ENCODE measurements at places on chromosomes 7 and 10. TPM values are rescaled to one million over a fixed set of nuclear protein-coding genes. Genes with fewer than 3 reads are reported as not detected.

DNA sequence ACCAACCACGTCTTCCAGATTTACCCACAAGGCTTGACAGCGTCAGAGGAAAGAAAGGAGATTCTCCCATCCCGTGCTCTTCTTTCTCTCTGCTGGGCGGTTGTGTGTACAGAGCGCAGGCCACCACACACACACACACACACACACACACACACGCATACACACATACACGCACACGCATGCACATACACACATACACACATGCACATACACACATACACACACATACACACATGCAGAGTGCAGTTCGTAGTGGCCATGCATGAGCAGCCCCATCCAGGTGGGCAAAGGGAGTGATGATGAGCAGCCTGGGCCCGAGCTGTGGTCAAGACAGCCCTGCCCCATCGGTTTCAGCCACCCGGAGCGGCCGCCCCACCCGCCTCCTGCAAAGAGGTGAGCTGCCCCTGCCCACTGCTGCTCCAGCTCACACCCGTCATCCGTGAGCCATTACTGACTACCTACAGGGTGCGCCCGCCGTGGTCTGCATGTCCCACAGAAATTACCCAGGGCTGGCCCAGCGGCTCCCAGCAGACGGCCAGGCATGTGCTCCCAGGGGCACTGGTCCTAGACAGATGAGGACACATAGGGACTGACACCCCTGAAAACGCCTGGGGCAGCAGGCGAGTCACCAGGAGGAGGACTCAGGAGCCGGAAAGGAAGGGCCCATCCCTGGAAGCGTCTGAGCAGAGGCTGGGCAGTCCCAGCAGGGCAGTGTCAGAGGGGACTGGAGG, 69.6 kb downstream of the ASB13 start:
- no peak for DNase-seq

DNA sequence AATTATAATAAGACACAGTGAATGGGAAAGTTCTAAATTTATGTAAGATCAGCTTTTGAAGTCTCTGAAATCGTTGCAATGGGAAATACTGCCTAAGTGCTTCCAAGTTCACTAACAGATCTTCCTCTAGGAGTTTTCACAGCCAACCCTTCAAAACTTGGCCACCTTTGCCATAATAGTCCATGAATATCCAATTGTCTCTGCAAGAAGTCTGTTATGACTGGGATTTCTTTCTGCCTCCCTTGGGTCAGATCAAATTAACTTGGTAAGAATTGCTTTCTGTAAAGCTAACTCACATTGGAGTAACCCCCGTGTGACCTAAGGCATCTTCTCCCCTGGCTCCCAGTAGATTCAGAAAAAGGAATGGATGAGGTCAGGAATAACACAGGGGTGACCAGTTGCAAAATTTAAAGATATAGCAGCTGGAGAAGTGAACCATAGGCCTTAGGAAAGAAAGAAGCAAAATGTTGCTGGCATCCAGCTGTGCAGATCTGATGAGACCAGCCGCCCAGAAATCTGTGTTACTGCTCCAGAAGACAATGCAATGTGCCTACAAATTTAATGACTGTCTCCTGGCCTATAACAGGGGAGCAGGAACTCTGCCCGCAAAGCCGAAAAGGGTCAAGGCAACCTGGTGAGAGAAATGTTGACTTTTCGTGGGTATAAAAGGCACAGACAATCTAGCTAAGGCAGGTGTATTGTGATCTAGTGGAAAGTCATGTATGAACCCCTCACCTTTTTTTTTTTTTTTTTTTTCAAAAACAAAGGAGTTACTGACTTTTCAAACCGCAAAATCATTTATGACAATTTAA, 7.5 kb upstream of the OPTN start:
- DNase-seq = no peak

Gene BAMBI
- total RNA-seq = 7.7 TPM

- no peak for DNase-seq
These were observed 5.4 kb upstream of the STK17A start for GRCh38 chr7:43577485-43577951.

DNA sequence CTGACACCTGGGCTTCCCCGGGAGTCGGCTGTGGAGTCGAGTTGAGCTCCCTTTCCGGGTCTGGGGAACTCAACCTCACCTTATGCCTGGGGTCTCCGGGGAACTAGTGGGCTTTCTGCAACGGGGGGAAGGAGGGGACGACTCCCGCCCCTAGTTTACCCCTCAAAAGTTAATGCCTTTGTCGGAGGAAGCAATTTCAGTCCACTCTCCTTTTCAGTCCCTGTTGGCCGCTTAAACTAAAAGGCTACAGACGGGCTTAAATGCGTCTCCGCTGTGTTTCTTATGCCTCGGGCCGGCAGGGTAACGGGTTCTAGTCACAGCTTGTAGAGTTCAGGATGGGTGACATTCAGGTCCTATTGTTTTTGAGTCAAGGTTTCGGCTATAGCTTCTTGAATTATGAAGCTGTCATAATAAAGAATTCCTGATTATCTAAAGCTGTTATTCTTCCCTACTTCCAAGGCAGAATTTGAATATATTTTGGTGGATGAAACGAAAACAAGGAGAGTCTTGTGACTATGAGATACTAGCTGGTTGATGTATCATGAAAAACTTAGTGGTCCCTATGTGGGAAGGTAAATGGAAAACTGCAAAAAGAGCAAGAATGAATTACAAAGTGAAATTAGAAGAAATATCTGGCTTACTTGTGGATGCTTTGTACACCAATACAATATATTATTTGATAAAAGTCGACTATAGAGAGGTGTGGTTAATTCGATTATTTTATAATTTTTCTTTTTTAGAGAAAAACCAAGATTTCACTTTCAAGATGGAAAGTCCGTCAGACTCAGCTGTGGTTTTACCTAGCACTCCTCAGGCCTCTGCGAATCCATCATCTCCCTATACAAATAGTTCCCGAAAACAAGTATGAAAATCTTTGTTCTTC, 495 bp downstream of the SFR1 start:
- DNase-seq = no peak

Gene AKR1C8
- total RNA-seq = 24.7 TPM

- no peak for DNase-seq
These were observed 481 bp upstream of the NPM3 start for GRCh38 chr10:101783736-101784118.

Gene PLXNA4
- total RNA-seq = 0.38 TPM

Measured in left lobe of liver (tissue), 2 donors.